ENCODE measurements at places on chromosomes 2 and 18.
A peak's percentile ranks its signal among the peaks of the same experiment; 100 is the strongest.

- DNase-seq = no peak
These were observed 123.3 kb upstream of the KYNU start for GRCh38 chr2:142754182-142754581.

GRCh38 chr2:188820576-188820975, 153.6 kb upstream of the COL3A1 start:
- no peak for DNase-seq

GRCh38 chr2:212328712-212329496, 209.7 kb downstream of the ERBB4 start:
- DNase-seq = peak; percentile 16

GRCh38 chr2:120494446-120494845, 148.5 kb downstream of the INHBB start:
- no peak for DNase-seq

DNA sequence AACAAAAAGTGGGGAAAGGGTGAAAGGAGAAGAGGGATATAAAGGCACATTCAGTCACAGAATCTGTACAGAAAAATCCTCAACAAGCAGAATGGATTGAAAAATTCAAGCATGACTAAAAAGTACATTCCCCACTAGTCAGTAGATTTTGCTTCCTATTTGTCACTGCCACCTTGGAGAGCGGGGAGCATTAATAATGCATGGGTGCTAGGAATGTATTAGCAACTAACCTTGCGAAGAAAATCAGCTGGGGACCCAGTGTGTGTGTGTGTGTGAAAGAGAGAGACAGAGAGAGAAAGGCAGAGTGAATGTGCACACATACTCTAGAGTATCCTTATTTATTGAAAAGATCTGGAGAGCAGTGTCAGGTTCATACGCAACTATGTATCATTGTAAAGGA, 968.7 kb upstream of the ZEB2 start:
- no peak for DNase-seq

GRCh38 chr2:112626604-112627059, 19.1 kb upstream of the SLC20A1 start:
- peak; percentile 55 for DNase-seq

DNA sequence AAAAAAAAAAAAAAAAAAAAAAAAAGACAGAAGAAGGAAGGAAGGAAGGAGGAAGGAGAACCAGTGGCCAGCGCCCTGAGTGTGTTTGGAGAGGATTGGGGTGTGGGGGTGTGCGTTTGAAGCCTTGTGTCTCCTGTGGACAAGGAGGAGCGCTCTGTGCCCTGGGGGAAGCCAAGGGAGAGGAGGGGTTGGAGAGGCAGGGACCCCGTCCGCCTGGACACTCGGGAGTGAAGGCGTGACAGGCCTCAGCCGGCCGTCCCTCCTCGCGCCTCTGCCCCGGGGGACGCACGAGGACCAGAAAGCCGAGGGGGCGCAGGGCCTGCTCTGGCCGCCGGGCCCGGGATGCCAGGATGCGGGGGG, 44.9 kb downstream of the SERTAD2 start:
- DNase-seq = no peak

GRCh38 chr2:61946666-61947065, 41.2 kb downstream of the COMMD1 start:
- DNase-seq = no peak

- no peak for DNase-seq
These were observed 20.4 kb downstream of the GPD2 start for GRCh38 chr2:156456616-156457015.

GRCh38 chr2:102485147-102485785, 12.2 kb downstream of the SLC9A4 start:
- no peak for DNase-seq

DNA sequence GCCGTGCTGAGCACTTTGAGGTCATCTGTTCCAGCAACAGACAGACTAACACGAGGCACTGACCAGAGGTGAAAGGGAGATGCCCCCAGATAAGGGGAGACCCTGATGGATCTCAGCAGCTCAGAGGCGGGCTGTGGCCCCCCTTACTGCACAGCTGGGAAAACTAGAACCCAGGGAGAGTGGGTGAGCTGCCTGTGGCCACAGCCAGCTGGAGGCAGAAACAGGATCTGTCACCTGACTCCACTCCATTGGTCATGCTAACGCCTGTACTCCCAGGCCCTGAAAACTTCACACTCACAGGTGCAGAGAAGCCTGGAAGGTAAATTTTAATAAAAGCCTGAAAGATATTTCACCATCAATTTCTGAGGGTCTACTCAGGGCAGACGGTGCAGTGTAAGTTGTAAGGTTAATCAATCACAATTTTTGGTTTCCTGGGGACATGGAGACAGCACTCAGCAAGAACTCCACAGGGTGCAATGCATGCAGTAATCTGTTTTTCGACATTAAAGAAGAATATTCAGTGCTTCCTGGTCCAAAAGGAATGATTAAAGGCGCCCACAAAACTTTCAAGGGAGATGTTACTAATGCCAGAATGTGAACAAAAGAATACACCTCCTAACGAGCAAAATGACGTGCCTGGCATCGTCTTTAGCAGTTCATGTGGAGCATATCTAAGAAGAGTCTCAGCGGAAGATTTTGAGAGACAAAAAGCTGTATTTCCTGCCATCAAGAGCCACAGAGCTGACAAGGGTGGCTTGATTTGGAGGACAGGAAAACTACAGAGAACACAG, 173.4 kb downstream of the EIPR1 start:
- DNase-seq = no peak

DNA sequence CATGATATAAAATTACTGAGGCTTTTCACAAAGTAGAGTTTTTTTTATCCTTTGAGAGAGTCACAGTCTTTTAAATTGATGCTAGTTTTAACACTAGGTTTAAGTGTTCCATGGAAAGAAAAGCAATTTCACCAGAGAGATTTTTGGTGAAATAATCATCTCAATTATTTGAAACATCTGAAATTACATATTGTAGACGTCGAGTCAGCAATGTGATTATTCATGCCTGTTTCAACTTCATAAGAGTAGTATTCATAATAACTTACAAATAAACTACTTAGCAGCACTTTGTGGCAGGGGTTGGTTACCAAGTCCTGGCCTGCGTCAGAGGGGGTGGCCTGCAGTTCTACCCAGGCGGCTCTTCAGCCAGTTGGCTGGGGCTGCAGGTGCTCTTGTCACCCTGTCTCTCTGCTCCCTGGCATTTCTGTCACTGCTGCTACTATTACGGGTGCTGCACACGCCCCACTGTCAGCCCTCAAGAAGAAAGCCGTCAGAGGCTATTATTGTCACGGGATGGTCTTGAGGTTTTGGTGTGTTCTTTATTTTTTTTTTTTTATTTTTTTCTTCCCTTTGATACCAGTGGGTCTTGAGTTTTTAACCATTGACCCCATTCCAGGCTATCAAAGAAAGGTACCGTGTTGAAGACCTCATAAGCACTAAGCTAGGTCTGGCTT, 50.4 kb downstream of the MALT1 start:
- peak; percentile 4 for DNase-seq

DNA sequence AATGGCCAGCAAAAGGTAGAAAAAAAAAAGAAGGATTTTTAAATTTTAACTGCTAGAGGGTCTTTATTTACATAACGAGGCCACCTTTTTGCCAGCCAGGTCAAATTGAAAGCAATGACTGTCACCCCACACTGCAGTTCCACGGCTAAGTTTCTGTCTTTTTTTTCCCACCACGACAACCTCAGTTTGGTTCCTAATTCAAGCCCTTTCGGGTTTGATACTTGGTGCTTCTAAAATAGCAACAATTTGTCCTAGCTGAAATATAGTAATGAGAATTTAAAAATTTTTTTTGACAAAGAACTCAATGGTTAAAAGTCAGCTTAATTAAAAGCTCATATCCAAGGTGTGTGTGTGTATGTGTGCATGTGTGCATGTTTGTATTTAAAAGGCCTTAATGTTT, 16.4 kb upstream of the NMS start:
- DNase-seq = no peak

DNA sequence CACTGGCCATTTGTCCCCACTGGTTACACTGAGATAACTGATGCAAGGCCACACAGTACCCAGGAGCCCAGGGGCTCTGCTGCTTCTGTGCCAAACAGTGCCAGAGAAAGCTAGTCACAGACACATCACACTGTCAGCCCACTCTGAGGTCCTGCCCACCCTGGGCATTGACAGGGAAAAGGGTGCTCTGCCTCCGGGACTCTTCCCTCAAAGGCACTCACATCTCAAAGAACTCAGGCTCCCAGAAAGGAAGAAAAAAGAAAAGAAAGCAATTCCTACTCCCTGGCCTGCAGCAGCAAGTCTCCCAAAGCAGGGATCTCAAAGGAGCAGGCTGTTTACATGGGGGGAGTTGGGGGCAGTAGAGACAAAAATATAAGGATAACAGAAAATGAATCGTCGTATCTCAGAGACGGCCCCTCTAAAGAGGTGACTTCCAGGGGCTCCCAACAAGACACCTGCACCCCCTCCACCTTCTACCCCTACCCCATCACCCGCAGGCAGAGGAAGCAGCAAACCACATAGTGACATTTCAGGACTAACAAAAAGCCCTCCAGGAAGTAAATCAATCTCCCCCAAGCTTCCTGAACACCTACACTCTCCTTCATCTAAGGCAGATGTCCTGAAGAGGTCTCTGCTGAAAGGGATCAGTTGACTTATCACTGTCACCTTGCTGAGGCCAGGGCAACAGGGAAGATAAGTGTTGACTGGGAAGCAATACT, 247.6 kb downstream of the TNS1 start:
- no peak for DNase-seq

GRCh38 chr2:4140281-4140970, 437.1 kb downstream of the DCDC2C start:
- DNase-seq = no peak

DNA sequence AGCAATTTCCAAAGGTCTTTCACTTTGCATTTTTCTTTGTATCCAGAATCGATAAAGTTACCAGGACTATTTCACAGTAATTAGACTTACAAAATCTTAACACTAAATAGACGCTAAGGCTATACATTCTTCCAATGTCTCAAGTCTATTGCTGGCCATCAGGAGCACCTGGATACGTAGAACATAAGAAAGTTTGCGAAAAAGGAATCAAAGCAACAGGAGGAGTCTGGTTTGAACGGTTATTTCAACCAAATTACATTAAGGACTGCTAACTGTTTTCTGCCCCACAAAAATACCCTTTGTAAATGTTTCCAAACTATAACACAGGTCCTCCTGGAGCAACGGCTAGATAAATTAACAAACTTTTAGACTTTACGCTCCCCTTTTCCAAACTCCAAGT, 1.4 kb upstream of the HNRNPA3 start:
- DNase-seq = peak; percentile 31

- DNase-seq = no peak
These were observed 38.4 kb downstream of the HS6ST1 start for GRCh38 chr2:128280158-128280871.

DNA sequence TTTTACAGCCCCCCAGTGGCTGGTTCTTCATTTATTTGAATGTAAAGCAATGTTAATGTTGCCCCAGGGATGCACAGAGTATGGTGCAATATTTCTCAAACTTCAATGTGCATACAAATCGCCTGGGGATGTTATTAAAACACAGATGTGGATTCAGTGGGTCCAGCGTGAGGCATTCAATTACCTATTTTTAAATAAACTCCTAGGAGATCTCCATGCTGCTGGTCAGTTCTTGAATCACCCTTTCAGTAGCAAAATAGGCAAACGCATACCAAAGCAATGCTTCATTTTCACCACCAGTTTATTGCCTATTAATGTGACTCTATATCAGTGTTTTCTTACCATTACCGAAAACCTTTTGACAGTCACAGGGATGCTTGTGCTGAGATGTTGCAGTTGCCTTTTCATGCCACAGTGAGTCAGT, 530.7 kb downstream of the CBLN2 start:
- DNase-seq = no peak

DNA sequence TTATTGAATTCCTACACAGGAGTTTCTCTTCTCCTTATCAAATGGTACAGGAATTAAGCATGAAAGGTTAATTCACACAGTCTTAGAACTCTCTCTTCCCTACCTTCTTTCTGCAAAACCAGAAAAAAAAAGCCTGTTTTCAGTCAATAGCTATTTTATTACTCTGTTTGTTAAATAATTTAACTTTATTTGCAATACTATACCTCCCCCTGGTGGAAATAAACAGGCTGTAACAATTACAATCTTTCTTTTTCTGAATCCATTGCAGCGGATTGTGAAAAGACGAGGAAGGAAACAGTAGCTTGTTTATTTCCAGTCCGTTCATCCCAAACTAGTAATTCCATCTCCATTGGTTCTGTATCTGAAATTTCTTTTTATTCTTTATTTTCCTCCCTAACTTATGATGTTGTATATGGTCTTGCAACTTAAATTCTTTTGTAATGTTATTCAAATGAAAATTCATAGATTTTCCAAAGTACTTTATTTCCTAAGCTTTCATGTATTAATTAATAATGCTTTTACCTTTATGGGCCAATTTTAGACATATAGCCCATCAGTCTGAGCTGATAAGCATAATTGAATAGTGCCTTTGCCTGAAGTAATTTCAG, 165.2 kb downstream of the SH3BP4 start:
- peak; percentile 73 for DNase-seq

- DNase-seq = no peak
These were observed 260.9 kb downstream of the RIT2 start for GRCh38 chr18:42854558-42854957.

DNA sequence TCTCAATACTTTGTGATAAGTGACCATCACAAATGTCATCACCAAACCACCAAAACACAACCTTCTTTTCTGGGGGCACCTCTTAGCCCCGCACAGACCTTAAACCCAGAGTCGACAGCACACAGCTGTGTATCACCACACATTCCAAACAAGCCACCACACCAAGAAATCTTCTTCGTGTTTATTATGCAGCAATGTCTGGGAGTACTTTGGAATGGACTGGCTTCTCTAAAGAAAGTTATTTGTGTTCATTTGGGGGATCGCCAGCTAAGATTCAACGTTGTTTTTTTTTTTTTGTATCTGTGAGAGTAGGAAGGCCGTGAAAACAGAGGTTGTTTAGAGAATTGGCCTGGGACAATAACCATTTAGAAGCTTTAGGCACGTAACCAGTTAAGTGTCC, 1.1 kb upstream of the MTA3 start:
- DNase-seq = peak; percentile 62

DNA sequence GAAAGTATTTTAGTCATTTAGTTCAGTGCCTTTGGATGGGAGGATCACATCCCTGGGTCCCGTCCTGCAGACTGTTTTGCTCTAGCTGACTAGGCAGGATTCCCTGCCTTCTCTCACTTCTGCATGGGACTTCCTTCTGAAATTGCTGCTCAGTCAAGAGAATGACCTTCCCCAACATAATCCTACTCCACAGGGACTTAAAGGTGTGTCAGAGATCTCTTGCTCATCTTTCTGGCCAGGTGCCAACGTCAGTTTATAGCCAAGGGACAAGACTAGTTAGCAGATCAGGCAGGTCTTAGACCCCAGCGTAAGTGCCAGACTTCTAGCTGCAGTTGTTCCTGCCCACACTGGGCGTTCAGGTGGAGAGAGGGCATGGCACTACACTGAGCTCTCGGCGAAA, 9.5 kb upstream of the IL1B start:
- DNase-seq = no peak
